ENCODE measurements at places on chromosomes 6 and 20. TPM values are rescaled to one million over a fixed set of nuclear protein-coding genes. Genes with fewer than 3 reads are reported as not detected.

SYS1 gene
- total RNA-seq = 26.1 TPM

PDE10A gene
- total RNA-seq = not detected

RAET1G gene
- total RNA-seq = not detected

CAGE1 gene
- total RNA-seq = 0.07 TPM

C6orf47 gene
- 11.7 TPM for total RNA-seq

COL12A1 gene
- 0.02 TPM for total RNA-seq

ABRACL gene
- 180 TPM for total RNA-seq

ANGPT4 gene
- total RNA-seq = not detected

ERVFRD-1 gene
- total RNA-seq = not detected

TREM1 gene
- total RNA-seq = 0.62 TPM
